ENCODE measurements at places on chromosomes 6 and 20. TPM values are rescaled to one million over a fixed set of nuclear protein-coding genes. Genes with fewer than 3 reads are reported as not detected.

The CLPSL2 gene
- total RNA-seq: 6.2 TPM

The EDN1 gene
- total RNA-seq: 0.50 TPM

The RCAN2 gene
- total RNA-seq: 3.9 TPM

The PROKR2 gene
- total RNA-seq: 2.0 TPM

The THEMIS gene
- total RNA-seq: not detected

The PBOV1 gene
- not detected for total RNA-seq

The GCNT2 gene
- 62.7 TPM for total RNA-seq

DNA sequence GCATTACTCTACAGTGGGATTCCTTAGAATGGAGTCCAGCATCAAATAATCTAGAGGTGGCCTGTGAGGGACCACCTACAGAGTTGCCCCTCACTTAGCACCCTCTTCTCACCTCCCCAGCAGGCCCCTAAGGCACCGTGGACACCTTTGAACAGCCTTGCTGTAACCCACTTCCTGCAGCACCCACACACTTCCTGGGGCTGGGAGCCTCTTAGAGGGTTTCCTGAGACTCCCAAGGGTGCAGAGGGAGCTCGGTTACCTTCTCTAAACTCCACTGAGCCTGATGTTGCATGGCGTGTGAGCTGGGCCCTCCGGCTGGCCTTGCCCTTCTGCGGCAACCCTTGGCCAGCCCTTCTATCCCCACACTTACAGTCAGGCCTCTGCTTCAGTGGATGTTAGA, 7.3 kb upstream of the SIRPG start:
- DNase-seq: no peak

- DNase-seq: no peak
These were observed 21.0 kb upstream of the TCF15 start for GRCh38 chr20:631101-631500.

- DNase-seq: no peak
These were observed 136.9 kb upstream of the SLC22A16 start for GRCh38 chr6:110613356-110613755.

DNA sequence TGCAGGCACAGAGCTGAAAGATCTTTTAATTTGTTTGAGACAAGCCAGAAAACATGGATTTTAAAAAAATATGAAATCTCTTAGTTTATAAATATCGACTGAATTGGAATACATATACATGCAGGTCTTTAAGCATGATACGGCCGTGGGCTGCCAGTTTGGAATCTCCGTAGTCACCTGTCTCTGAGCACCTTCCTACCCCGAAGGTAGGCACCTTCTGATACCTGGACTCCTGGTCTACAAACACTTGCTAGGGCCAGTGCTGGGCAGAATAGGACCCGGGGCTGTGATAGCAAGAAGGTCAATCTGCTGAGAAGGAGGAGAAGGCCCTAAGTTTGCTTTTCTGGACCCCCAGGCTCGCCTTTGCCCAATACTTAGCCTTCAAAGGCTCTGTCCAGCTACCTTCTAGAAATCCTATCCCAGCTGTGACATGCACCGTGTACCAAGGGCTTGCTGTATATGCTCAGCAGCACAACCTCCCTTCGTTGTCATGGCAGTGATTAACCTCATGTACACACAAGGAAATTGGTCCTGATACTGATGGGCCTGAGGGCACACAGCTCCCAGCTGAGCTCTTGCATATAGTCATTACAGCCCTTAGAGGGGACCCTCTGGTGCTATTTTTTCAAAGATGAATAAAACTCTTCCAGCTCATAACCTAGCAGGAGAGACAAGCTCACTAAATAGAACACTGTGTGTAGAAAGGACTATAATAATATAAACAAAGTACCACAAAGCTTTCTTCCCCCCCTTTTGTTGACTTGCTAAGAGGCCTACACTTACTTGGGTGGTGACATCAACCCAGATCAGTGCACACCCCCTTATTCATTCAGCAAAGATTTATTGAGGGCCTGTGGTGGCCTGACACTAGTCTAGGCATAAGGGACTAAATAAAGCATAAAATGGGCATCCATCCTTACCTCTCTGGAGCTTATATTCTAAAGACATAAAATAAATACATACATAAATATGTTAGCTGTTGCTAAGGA, 17.7 kb downstream of the SNPH start:
- DNase-seq: no peak

DNA sequence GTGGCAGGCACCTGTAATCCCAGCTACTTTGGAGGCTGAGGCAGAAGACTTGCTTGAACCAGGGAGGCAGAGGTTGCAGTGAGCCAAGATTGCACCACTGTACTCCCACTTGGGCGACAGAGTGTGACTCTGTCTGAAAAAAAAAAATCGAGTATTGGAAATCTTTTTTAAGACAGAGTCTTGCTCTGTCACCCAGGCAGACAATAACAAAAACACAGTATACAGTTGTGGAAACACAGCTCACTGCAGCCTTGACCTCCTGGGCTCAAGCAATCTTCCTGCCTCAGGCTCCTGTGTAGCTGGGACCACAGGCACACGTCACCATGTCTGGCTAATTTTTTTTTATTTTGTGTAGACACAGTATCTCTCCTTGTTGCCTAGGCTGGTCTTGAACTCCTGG, 15.0 kb downstream of the NANP start:
- DNase-seq: no peak

DNA sequence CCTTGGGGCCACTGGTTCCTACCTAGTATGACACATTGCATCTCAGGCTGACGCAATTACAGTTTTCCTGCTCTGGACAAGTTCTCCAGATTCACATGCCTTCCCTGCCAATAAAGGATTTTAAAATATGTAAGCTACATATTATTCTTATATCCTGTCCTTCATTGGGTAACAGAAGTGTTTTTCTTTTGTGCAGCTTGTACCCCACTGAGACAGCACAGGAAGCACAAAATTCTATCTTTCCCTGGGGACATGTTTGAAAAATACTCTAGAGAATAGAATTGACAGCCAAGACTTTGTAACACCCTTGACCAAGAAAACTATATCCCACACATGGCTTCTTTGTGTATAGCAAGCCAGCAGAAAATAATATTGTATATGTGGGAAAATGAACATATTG, 456.8 kb downstream of the MAFB start:
- no peak for DNase-seq

GRCh38 chr6:6436366-6436765, 115.9 kb upstream of the F13A1 start:
- no peak for DNase-seq

GRCh38 chr6:106829451-106829850, 145.1 kb downstream of the CD24 start:
- no peak for DNase-seq

DNA sequence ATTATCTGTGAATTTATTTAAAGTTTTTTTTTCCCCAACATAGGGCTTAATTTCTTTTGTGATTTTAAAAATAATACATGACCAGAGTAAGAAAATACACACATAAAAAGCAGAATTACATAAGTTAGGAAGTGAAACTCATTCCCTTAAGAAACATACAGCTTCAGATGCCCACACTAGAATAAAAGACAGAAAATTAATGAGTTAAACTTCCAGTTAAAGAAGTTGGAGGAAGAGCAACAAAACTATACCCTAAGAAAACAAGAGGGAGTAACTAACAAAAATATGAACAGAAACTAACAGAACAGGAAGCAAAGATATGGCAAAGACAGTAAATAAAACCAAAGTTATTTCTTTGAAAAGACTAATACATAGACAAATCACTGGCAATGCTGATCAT, 107.6 kb upstream of the CEP85L start:
- no peak for DNase-seq

Data from WTC11 (cell line).